NCI-H2171 treated with DMSO at 0.1 percent for 48 hours (cell line): ENCODE measurements at places on chromosomes 12 and 14.

GRCh38 chr12:38610808-38611350, 294.3 kb downstream of the ALG10B start:
- no peak for DNase-seq

GRCh38 chr14:64715628-64716412, 11.6 kb downstream of the PLEKHG3 start:
- no peak for DNase-seq

- no peak for DNase-seq
These were observed 49.9 kb downstream of the KCNMB4 start for GRCh38 chr12:70415987-70416386.

GRCh38 chr14:101849125-101849524, 87.6 kb downstream of the PPP2R5C start:
- no peak for DNase-seq

GRCh38 chr12:132447731-132448462, 42.1 kb upstream of the FBRSL1 start:
- no peak for DNase-seq

GRCh38 chr14:36653962-36654793, 7.5 kb upstream of the PAX9 start:
- DNase-seq: no peak

DNA sequence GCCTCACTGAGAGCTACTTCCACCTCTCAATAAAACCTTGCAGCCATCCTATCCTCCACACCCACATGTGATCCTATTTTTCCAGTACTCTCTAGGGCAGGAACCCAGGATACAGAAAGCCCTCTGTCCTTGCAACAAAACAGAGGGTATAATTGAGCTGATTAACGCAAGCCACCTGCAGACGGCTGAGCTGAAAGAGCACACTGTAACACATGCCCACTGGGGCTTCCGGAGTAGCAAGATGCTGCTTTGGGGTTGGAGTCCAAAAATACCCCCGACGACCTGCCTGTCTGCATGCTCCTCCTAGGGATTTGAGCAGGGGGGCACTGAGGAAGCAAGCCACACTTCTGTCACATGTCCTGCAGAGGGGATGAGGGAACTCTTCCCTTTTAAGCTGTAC, 401.1 kb upstream of the FOXG1 start:
- no peak for DNase-seq
